ENCODE measurements at places on chromosomes 11 and 22.

DNA sequence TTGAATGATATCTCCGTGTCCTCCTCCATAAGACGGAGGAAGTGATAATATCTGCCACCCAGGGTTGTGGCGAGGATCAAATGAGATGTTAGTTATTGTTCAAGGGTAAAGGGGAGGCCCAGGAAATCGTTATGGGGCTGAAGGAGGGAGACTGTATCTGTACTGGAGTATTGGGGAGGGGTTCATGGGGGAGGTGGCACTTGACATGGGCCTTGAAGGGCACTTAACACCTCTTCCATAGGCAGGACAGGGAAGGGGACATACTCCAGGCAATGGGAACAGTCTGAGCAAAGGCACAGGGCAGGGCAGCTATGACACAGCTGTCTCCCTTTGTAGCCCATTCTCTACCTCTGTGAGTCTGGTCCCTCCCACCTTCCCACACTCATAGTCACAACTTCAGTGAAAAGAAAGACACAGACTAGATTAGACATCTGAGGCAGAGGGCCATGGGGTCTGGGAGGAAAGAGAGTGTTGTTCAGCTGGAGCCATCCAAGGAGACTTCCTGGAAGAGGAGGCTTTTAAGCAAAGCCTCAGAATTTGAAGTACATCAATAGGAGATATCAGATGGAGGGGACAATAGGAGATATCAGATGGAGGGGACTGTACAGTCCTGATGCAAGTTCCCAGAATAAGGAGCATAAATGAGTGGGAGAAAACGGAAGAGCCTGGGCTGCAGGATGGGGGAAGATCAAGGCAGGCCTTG, 15.8 kb upstream of the DGKZ start:
- DNase-seq: no peak

DNA sequence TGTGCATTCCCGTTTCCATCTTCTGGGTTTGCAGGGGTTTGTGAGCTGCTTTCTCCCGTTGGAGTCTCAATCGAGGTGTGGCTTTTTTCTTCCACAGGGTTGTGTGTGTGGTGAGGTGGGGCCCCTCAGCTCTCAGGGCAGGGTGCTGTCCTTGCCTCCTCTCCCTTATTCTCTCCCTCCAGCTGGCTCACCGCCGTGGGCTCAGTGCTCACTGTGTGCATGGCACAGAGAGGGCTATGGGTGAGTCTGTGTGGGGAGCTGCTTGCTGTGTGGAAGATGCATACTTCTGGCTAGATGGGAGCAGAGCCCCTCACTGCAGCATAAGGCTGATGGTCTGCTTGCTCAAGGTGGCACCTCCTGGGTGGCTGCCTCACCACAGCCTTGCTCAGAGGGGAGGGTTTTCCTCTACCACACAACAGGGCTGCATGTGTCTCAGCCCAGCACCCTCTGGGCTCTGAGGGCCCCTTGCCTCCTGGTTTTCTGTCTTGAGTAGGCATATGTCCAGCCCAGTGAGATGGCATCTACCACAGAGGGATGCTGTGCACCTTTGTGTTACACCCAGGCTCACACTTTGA, 203.1 kb upstream of the B3GAT1 start:
- DNase-seq: no peak

- DNase-seq: no peak
These were observed 38.4 kb downstream of the GDPD5 start for GRCh38 chr11:75487365-75487764.

GRCh38 chr11:256952-257737, 20.4 kb downstream of the PSMD13 start:
- no peak for DNase-seq

DNA sequence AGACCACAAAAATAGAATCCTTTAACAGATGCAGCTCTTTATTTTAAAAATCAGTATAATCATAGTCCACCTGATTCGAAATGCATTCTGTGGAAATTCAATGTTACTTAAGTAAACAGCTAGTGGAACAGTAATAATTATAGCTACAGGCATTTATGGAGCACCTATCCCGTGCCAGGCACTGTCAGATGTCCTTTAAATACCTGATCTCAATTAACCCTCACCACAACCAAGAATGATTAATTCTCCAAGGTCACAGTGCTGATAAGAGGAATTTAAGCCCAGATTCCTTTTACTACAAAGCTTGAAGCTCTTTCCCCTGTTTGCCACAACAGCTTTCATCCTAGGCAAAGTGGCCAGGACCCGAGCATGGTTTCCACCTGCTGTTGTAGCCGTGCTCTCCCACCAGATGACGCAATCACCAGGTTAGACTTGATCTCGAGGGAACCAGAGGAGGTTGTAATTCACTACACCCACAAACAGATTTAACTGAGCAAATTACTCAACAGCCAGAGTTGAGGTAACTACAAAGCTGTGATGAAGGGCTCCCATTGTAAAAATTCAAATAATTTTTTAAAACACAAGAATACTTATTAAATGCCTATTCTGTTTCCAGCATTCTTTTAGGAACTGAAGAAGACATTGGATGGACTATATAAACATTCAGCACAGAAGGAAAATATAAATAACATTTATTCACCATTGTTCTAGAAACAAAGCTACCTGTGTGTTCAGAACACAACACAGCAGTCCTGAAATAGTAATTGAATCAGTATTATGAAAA, 10.3 kb downstream of the PRDM10 start:
- no peak for DNase-seq

DNA sequence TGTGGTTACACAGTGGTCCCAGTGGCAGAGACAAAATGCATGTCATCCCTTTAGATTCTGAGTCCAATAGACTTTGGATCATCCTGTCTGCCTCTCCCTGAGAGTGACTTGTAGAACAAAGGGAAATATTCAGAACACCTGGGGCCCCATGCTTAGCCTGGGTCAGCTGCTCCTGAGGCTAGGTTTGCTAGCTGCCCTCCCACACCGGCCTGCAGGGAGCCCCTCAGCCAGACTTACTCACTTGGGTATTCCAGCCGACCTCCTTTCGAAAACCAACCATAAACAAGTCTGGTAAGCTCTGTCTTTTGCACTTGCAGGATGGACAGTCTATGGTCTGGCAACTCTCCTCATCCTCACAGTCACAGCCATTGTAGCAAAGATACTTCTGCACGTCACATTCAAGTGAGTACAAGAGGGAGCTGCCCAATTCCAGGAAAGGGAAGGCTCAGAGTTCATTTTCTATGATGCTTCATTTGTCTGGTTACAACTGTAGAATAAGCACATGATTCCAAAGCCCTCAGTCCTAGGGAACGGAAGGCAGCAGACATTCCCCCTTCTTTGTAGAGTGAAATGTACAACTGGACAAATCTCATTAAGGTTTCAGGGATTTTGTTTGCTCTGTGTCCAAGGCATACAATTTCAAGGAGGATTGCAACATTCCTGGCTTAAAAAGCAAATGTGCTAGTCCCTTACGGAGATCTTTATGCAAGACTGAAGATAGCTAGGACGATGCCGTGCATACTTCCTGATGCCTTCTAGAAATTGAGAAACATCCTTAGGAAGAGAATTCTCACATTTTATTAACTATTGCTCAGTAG, 65.5 kb upstream of the EMID1 start:
- no peak for DNase-seq

- DNase-seq: no peak
These were observed 45.3 kb downstream of the PPARA start for GRCh38 chr22:46195487-46196165.

DNA sequence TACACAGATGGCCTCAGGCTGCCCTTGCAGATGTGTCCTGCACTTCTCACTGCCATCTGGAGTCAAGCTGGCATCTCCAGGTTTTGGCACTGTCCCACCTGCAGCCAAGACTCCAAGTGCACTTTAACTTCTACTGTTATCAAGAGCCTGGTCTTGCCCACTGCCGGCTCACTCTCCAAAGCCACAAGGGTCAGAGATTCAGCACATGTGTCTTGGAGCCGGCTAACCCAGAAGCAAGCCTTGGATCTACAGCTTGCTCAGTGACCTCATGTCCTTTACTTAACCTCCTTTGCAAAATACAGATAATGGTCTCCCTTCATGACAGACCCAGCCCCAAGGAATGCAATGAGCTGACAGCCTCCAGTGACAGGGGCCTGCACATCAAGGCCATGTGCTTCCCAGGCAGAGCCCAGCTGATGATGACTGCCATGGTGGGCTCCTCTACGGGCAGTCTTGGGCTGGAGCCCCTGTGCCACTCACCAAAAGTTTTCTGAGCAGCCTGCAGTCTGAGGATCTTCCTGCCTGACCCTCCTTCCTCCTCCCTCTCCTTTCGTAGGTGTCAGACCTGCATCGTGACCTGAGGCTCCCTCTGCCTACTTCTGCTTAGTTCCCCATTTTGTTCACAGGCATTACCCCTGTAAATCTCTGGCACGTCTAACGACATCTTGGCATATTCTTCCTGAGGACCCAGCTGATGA, 9.0 kb downstream of the TP53AIP1 start:
- DNase-seq: no peak

DNA sequence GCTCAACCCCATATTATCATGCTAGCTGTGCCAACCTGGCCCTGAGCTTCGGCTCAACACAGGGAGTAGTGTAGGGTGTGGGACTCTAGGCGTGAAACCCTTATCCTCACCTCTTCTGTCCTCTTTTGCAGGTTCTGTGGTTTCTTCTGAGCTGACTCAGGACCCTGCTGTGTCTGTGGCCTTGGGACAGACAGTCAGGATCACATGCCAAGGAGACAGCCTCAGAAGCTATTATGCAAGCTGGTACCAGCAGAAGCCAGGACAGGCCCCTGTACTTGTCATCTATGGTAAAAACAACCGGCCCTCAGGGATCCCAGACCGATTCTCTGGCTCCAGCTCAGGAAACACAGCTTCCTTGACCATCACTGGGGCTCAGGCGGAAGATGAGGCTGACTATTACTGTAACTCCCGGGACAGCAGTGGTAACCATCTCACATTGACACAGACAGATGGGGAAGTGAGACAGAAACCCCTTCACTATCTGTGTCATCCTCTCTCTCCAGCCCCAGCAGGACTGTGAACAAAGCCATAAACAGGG, 76.4 kb downstream of the GGTLC2 start:
- no peak for DNase-seq

DNA sequence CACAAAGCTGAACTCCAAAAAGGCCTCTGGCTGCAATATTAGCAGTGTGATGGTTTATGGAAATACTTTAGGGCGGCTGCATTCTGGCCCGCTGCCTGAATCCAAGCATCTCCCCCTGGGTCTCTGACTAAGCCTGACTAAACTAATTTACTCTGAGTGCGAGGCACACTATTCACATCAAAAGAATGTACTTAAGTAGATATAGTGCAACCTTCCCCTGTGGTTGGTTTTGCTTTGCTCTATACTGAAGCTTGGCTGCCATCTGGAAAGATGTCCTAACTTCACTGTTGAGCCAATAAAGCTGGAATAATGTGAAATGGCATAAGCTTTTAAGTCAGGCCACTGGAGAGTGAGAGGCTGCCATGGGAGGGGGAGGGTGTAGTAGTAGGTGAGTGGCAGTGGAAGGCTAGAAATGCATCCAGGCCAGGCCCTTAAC, 321.6 kb downstream of the AASDHPPT start:
- DNase-seq: no peak

DNA sequence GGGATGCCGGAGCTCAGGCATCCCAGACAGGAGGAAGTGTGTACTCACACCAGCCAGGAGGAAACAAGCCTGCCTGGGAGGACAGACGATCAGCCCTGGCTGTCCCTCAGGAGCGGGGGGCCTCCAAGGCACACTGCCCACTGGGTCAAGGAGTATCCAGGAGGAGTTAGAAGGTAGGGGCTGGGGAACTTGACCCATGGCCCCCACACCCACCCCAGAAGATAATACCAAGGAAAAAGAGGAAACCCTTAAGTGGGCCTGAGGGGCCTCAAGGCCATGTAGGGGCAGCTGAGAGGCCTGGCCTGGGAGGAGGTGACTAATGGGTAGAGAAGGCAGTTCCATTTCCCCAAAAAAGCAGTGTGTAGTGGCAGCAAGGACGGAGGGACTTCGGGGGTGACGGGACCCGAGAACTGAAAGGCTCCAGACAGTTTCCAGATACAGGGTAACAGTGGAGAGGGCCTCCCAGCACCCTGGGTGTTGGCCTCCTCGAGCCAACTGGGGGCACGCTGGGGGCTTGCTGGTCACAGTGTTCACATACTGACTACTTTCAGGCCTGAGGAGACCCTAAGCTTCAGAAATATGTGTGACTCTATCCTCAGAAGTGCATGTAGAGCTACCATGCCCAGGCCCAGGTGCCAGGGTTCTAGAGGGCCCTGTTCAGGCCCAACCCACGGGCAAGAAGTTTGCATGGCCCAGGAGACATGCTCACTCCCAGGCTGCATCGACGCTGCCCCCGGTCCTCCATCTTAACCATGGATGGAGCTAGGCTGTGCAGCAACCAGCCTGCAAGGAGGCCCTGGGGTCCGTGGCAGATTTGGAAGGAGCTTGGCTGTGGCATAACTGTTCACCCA, 75.7 kb upstream of the PITPNB start:
- no peak for DNase-seq

DNA sequence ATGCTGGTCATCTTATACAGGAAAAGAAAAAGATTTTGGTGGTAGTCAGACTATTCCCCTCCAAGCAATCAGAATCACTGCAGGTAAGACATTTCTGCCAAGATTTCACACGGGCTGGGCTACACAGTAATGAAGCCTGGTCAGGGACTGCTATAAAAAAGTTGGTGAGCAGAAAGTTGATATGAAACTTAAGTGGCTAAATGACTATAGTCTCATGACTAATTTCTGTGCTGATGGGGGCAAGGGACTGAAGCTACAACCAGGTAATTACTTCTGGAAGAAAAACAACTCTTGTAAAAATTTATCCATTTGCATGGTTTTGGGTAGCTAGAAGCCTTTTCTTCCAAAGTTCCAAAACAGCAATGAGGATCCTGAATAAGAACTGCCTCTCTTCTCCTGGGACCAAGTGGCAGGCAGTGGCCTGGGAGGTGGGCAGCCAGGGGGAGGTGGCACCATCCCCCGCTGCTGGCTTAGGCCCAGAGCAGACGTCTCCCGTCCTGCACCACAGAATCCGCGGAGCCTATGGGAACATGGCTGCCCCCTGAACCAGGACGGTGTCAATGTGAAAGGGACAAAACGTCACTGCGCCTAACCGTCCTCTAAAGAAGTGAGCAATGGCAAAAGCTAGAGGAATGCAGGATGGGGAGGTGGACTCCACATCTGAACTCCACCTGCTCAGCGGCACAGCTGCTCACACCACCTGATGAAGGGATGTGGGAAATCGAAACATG, 122.6 kb upstream of the LMO1 start:
- DNase-seq: no peak

GRCh38 chr11:85318573-85318972, 308.6 kb downstream of the DLG2 start:
- DNase-seq: no peak

Measured in hypothalamus (tissue), 51 donors.